Nucleus accumbens (tissue), 56 donors: ENCODE measurements at places on chromosomes 16 and 17.

GRCh38 chr17:82723169-82723807, 6.8 kb downstream of the FN3KRP start:
- DNase-seq: no peak

- no peak for DNase-seq
These were observed 4.7 kb upstream of the ZNHIT3 start for GRCh38 chr17:36481829-36482228.

- DNase-seq: no peak
These were observed 48.9 kb upstream of the HAPSTR1 start for GRCh38 chr16:9042533-9042932.

DNA sequence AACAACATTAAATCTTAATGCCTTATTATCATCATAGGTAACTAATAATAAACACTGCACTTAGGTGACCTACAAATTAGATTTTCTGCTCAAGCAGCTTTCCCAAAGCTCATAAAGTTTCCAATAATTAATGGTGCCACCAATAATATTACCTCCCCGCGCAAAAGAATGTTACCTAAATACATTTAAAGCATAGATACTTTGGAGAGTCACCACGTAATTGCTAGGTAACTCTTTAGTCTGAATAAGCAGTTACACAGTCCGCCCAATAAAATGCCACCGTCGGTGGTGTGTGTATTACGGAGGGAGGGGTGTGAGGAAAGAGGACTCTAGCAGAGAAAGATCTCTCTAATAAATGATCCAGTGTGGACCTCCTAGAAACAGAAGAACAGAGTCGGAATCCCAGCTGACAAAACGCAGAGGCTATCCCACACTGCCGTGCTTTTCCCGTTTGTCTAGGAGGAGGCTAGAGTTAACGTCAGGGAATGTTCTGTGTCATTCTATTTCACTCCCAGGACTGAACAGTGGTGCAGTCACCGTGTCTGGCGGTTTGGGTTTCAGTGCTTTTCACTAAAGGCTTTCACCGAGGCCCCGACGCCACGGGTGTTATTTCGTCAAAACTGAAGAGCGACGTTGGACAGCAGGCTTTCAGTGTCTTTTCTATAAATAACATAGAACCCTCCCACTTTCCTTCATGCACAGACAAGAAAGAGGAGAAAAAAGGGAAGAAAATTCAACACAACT, 630 bp downstream of the RNFT1 start:
- DNase-seq: peak; percentile 60

DNA sequence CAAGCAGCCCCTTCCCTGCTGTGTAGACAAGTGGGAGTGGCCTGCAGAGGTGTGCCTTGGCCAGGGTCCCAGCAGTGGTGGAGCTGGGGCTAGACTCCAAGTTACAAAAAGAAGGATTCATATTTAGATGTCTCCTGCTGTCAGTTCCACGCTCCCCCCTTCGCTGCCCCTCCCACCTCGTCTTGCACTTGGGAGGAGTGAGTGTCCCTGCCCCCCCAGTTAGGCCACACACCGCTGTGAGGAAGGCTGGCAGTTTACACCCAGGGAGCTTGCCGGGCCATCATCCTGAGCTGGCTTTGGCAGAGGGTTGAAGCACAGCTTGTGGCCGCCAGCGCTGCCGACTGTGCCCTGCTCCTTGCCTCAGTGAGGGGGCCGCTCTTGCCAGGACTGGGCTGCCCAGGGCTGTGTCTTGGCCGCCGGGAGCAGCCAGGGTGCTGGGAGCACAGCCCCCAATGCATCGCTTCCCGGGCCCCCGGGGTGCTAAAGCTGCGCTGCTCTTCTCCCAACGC, 44.3 kb downstream of the ELAC2 start:
- DNase-seq: peak; percentile 7

DNA sequence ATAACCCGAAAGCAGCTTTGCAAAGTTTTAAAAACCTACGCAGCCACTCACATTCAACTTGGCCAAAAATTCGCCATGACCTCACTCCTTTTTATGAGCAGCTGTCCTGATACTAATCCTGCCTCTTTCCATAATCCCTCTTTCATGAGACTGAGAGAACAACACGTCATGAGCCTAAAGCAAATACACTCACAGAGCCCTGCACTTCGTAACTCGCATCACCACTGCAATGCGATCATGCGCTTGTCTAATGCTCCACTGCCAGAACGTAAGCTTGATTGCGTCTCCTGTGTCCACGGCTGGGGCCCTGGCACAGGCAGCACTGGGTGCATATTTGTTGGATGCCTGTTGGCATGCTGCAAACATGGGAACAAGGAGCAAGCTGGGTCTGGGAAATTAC, 36.2 kb downstream of the CDRT4 start:
- no peak for DNase-seq

DNA sequence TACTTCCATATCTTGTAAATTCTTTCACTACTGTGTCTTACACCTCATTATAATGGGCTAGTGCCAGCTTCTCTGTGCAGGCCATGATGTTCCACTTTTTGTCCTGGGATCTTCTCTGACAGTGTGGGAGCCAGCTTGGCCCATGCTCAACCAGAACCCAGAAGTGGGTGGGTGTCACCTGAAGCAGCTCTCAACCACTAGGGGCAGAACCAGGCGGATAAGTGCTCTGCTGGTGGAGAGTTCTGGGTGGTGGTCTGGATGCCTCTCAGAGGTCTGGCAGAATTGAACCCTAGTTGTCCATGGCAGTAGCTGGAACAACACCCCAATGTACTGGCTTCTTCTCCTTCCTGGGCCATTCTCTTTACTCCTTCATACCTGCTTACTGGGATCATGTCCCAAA, 254.1 kb upstream of the N4BP1 start:
- DNase-seq: no peak

- no peak for DNase-seq
These were observed 330.0 kb upstream of the DYNLRB2 start for GRCh38 chr16:80210787-80211186.

- DNase-seq: no peak
These were observed 10.5 kb downstream of the DBNDD1 start for GRCh38 chr16:90008708-90009145.

GRCh38 chr17:74598346-74599022, 6.4 kb upstream of the CD300LD start:
- no peak for DNase-seq

DNA sequence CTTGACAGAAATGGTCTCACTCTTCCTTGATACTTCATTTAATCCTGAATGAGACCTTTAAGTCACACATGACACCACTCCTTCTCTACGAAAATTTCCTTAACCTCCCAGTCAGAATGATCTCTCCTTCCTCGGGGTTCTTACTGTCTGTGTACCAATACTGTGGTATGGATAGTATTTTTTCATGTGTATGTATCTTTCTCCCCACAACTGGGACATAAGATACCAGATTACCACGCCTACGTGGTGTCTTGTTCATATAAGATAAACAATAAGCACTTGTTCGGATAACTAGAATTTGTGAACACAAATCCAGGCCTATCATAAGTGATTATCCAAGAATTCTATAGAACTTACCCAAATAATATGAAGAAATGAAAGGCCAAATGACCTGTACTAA, 11.3 kb downstream of the NUP88 start:
- DNase-seq: no peak
